Left renal cortex interstitium (tissue), 4 donors: ENCODE measurements at places on chromosomes 12 and 14. TPM values are rescaled to one million over a fixed set of nuclear protein-coding genes. Genes with fewer than 3 reads are reported as not detected.

PPFIA2 gene
- polyA plus RNA-seq = 6.8 TPM

DNA sequence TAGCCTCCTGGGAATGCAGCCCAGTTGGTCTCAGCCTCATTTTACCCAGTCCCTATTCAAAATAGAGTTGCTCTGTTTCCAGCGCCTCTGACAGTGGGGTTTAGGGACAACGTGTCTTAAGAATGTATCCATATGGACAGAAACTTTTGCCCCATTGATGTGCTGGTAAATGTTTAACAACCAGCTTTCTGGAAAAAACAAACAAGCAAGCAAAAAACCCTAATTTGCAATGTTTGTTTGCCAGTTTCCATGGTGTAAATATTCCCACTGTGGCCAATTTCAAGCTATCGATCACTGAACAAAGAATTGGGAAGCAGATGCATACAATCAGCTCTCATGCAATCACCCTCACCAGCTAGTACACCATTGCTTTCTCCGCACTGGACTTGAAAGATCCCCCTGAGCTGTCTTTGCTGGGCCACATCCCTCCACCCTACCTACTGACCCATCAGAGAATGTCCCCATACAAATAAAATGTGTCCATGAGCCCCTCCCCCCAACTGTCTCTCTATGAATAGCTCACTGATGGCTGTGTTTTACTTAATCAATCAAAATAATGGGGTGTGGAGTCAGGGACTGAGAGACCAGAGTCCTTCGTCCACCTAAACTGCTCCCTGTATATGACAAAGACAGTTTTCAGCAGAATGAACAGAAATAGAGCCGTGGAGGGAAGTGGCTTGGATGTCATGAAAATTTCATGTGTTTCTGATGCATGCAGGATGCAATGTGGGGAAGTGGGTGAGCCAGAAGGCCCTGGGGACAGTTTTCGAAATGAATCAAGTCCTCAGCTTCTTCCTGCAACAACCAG, 40.8 kb downstream of the CCDC60 start:
- DNase-seq = no peak

WDHD1 gene
- 19.7 TPM for polyA plus RNA-seq

DNA sequence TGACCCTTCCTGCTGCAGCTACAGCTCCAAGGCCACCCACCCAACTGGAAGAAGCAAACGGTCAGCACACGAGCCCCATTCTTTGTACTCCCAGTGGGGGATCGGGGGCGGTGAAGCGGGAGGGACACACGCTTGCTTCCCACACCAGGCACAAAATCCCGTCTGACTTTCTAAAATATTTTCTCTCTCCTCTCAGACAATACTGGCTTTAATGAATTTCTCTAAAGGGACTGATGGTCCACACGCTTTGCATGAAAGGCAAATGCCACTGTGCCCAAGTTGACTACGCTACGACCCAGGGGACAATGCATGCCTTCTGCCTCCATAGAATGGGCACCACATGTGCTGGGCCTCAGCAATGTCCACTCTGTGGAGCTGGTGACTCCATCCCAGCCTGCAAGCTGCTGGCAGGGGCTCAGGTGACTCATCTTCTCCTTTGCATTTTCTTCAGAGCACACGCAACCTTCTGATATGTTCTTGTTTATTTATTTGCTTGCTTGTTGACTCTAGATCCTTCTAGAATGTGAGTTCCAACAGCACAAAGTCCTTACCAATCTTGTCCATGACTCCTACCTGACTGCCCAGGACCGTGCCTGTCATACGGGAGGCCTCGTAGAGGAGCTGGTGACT, 15.6 kb downstream of the SYNE3 start:
- no peak for DNase-seq

RNU4-1 gene
- polyA plus RNA-seq = not detected

- DNase-seq = no peak
Observed at GRCh38 chr12:119659289-119659897, 8.5 kb upstream of the PRKAB1 start.

DNA sequence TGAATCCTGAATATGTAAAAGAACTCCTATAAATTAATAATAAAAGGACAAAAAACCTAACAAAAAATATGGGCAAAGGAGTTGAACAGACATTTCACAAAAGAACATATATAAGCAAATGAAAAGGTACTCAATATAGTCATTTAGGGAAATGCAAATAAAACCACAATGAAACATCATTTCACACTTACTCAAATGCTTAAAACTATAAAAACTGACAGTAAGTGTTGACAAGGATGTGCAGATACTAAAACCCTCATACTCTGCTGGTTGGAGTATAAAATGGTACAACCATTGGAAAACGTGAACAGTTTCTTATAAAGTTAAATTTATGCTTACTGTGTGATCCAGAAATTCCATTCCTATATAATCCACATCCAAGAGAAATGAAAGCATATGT, 247.1 kb downstream of the GXYLT1 start:
- no peak for DNase-seq

CISTR gene
- polyA plus RNA-seq = 0.24 TPM

P2RX2 gene
- polyA plus RNA-seq = 0.97 TPM

NUAK1 gene
- polyA plus RNA-seq = 9.3 TPM

DNA sequence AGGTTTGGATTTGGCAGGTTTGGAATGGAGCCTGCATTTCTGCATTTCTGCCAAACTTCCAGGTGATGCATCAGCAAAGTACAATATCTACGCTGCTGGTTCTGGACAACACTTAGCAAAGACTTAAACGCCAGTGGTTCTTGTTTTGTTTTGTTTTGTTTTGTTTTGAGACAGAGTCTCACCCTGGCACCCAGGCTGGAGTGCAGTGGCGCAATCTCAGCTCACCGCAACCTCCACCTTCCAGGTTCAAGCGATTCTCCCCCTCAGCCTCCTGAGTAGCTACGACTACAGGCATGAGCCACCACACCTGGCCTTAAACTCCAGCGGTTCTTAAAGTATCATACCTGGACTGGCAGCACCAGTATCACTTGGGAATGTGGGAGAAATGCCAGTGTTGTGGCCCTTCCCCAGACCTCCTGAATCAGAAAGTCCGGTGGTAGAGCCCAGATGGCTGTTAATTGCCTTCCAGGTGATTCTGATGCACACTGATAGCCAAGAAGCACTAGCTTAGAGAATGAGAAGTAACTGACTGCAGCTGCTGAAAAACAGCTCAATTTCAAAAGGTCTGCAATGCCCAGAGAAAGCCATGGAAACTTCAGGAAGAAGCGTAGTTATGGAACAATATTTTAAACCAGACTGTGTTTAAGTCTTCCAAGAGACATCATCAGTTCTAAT, 114.8 kb upstream of the FOXN3 start:
- no peak for DNase-seq

PLEKHG3 gene
- polyA plus RNA-seq = 96.5 TPM

GRCh38 chr12:104964167-104964855, 6.2 kb upstream of the SLC41A2 start:
- no peak for DNase-seq
